Thymus (tissue), 14 donors: ENCODE measurements at places on chromosomes 3 and 15. TPM values are rescaled to one million over a fixed set of nuclear protein-coding genes. Genes with fewer than 3 reads are reported as not detected.

- DNase-seq: no peak
Measured at GRCh38 chr3:17307482-17307881, 422.7 kb downstream of the PLCL2 start.

- DNase-seq: no peak
Measured at GRCh38 chr3:25820366-25820765, 30.5 kb downstream of the OXSM start.

GRCh38 chr15:97501291-97501690 is 459.2 kb upstream of the ARRDC4 start:
- peak; percentile 4 for DNase-seq

CCR1 gene
- 7.0 TPM for total RNA-seq

- no peak for DNase-seq
Measured at GRCh38 chr3:128215800-128216495, 62.7 kb downstream of the EEFSEC start.

DNA sequence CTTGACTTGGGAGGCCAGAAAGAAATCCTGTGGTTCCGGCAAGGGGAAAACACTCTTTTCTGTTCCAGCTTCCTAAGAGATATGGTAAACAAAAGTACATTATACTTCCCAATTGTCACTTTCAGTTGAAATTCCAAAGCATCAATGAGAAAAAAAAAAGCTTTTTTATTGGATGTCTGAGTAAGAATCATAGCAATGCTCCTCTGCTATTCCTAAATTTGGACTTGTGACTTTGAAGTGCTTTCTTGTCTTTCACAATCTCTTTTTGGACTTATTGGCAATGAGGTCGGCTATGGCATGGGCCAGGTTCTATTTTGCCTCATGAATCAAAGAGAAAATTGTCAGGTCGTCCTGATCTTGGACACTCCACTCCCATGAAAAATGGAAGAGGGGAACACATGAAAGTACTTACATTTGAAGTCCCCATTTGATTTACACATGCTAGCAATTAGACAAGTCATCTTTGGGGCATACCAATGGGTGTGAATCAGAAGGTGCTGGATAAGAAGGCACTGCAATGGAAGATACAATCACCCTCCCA is 170.5 kb downstream of the GREM1 start:
- DNase-seq: no peak

DNA sequence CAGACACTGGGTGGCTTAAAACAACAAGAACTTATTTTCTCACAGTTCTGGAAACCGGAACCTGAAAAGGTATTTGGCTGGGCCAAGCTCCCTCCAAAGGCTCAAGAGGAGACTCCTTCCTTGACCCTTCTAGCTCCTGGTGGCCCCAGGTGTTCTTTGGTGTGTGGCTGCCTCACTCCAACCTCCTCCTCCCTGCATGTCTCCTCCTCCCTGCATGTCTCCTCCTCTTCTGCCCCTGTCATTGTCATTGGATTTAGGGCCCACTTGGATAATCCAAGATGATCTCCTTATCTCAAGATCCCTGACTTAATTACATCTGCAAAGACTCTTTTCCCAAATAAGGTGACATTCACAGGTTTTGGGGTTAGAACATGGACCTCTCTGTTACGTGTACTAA is 69.8 kb upstream of the MFGE8 start:
- DNase-seq: no peak
